Right renal cortex interstitium (tissue), 3 donors: ENCODE measurements at places on chromosomes 6 and 20.

GRCh38 chr6:109298605-109299264 lies 83.5 kb downstream of the CD164 start:
- DNase-seq, result no peak

- no peak for DNase-seq
Measured at GRCh38 chr20:35171753-35172433, at the start of gene PROCR. Gene PROCR (plus strand): TSS chr20:35172072. CDS start chr20:35172155, 83 bp downstream.

DNA sequence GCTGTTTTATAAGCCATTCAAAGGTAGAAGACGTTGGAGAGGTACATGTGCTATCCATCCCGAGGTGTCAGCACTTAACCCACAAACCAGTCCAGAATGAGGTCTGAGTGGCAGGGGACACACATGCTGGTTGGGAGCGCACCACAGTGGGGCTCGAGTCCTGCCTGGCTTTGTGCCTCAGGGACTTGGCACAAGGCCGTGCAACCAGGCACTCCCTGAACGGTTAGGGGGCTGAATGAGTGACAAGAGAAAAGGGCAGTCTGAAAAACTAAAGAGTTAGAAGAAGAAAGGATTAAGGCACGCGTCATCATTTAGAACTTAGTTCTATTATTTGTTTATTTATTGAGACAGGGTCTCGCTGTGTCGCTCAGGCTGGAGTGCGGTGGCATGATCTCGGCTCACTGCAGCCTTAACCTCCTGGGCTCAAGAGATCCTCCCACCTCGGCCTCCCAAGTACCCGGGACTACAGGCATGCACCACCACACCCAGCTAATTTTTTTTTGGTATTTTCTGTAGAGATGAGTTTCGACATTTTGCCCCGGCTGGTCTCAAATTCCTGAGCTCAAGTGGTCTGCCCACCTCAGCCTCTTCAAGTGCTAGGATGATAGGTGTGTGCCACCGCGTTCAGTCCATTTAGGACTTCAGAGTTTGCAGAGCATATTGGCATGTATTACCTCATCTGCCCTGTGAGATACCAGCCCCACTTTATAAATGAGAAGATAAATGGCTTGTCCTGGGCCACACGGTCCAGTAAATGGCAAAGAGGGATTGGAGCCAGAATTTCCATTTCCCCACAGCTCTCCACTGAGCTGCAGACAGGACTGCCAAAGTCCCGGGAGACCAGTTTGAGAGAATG lies 47.4 kb upstream of the IRF4 start:
- DNase-seq, result no peak

DNA sequence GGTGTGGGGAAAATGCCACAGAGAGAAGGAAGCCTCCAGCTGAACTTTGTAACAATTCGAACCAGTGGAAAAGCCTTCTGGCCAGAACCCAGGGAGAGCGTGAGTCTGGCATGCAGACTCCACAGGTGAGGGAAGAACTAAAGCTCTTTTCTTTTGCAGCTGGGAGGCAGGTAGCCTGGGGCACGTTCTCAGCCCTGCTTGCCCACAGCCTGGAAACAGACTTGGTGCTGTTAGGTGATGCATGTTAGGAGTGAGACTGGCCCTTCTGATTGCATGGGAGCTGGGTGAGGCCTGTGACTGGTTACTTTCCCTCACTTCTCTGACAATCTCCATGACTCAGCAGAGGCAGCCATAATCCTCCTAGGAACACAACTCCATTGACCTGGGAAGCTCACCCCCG lies 34.2 kb downstream of the PROKR2 start:
- DNase-seq, result no peak

DNA sequence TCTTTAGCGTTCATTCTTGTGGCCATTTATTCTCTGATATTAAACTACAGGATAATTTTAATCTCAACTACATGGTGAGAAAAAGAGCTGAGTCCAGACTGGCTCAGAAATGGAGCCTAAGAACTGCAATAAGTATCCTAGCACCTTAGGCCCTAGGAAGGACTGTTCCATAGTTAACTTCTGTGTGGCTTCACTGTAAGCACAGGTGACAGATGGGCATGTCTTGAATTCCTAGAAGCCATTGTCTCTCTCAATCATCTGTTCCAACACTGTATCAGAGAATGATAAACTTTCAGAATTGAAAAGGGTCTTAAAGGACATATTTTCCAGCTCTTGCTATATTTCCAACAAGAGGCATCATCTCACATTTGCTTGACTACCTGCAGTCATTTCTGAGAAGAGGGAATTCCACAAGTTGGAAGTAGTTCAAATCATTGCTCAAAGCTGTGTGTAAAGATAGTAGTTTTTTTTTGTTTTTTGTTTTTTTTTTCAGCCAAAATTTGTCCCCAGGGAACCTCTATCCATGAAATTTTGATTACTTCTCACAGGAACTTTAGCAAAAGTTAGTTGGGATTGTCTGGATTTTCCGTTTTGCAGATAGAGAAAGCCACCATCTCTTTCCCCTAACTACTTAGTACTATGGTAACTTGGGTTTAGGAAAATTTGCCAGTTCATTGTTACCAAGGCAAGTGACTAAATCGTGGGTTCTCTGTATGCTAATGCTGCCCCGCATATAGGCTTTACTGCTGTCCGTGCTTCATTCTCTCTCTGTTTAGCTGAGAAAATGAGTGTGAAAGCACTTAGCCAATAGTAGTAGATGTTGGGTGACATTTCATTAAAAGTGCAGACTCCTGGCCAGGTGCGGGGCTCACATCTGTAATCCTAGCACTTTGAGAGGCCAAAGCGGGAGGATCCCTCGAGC lies 47.2 kb downstream of the KCNS1 start:
- DNase-seq, result no peak

DNA sequence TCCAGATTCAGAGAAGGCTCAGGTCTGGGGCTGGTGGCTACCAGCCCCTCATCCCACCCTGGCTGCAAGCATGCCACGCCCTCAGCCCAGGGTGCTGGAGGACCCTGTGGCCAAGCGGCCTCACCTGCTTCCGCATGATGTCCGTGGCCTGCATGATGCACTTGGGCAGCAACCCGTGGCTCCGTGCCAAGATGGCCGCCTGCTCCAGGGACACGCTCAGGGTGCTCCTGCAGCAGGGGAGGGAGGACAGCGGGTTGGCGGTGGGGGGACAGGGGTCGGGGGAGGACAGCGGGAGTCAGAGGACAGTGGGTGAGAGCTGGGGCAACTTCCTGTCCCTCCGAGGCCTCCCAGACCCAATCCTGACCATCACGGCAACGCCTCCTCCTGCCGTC lies 200.1 kb downstream of the PREX1 start:
- DNase-seq, result no peak

DNA sequence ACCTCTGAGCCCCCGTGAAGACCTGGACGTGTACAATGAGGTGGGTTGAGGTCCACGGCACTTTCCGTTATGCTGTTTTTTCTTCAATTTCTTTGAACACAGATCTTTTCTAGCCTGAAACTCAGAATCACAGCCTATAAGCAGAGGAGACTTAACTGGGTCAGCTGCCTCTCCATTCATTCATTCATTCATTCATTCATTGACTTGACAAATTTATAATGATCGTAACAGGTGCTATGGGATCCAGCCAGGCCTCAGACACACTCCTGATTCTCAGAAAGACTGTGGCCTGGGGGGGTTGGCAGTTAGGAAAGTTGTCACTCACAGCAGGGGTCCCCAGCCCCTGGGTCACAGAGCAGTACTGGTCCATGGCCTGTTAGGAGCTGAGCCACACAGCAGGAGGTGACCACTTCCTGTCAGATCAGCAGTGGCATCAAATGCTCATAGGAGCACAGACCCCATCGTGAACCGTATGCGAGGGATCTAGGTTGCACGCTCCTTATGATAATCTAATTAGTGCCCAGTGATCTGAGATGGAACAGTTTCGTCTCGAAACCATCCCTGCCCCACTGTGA lies 38.6 kb upstream of the IRF4 start:
- no peak for DNase-seq

DNA sequence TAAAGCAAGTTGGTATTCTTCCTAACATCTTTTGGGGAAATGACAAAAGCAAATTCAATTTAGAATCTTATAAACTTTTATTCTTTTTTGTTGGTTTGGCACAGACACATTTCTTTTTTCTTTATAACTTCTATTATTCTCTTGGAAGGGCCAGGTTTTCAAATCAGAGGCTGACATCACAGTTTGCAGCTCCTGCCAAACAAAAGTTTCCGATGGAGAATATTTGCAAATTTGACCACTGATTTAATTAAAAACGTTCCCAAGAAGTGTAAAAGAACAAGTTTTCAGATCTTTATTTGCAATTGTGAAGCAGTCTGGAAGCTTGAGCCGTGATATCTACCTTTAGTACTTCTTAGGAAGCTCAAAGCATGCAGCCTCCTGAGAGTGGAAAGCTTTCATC lies 53.8 kb upstream of the CD83 start:
- DNase-seq, result no peak

GRCh38 chr6:15880262-15880973 lies 217.6 kb upstream of the DTNBP1 start:
- DNase-seq, result no peak

DNA sequence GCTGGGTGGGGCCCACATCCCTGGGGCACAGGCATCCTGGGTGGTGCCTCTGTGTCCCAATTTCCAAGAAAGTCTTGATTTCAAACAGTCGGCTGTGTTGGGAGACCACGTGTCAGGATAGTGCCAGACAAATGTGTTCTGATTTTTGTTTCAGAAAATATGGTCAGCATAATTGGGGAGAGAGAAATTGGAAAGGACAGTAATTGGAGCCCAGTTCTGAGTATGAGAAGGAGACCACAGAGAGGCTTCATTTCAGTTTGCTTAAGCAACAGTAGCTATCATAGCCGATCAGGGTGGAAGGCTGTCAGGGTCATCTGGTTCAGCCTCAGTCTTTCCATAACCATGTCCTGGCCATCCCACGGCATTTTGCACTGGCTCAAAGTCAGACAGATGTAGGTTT lies 220.7 kb downstream of the CDC5L start:
- DNase-seq, result no peak

- DNase-seq, result no peak
Measured at GRCh38 chr20:63736893-63737694, 630 bp downstream of the LIME1 start.

- no peak for DNase-seq
Measured at GRCh38 chr20:20205141-20205861, 153.0 kb downstream of the CFAP61 start.

GRCh38 chr6:105170059-105170458 lies 9.8 kb downstream of the POPDC3 start:
- DNase-seq, result no peak

- no peak for DNase-seq
Measured at GRCh38 chr20:25053255-25054031, 4.5 kb downstream of the ACSS1 start.

- no peak for DNase-seq
Measured at GRCh38 chr6:155171747-155172449, 91.9 kb upstream of the CLDN20 start.
